ENCODE measurements at places on chromosomes 1 and 21. TPM values are rescaled to one million over a fixed set of nuclear protein-coding genes. Genes with fewer than 3 reads are reported as not detected.
A peak's percentile ranks its signal among the peaks of the same experiment; 100 is the strongest.

GRCh38 chr1:244435562-244436205 lies 16.0 kb downstream of the ADSS2 start:
- DNase-seq = no peak

DNA sequence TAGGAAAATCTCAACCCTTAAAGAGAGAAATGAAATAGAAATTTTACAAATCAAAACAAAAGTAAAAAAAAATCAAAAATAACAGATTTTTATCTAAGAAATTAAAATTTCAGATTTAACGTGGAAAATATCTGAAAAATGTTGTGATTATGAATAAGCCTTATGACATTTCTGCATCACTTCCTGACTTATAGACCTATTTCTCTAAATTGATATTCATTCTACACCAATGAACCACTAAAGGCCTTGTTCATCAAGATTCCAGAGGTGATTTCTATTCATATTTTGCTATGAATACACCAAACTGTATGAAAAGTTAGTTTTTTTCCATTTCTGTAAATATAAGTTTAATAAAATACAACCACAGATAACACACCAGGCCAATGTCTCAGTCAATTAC lies 261.5 kb downstream of the SMYD3 start:
- no peak for DNase-seq

DNA sequence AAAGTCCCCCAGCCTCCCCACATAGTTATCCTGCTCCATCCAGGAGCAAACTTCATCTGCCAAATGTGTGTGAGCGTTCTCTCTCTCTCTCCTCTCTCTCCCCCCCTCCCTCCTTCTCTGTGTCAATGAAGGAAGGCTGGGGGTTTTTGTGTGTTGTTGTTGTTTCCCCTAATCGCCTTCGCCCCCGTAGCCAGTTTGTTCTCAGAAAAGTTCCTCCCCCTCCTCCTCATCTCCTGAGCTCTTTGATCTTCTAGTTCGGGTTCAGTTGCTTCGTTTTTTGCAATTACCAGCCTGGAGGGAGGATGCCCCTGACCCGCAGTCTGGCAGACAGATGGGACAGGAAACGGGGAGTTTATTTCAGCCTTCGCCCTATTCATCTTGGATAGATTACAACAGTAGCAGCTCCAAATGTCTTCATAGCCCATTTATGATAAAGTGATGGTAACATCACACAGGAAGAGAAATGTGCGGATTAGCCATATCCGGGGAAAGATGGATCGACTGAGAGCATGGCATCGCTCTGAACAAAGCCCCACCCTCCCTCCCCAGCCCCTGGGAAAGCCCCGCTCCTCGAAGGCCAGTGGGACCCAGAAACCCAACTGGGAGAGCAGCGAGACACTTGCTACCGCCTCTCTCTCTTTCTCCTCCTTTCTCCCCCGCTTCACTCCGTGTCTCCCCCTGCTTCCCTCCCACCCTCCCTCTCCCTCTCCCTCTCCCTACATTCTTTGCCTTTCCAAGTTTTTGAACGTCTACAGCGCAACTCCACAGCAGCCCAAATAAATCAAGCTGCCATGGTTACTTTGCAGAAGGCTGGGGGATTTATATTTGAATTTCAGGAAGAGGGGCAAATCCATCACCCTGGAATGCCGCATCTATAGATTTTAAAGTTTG lies 139.7 kb upstream of the ARHGEF16 start:
- DNase-seq = peak; percentile 21

GRCh38 chr1:244952940-244953339 lies 88.6 kb upstream of the HNRNPU start:
- DNase-seq = no peak

ZNF695 gene
- 0.13 TPM for total RNA-seq

DNA sequence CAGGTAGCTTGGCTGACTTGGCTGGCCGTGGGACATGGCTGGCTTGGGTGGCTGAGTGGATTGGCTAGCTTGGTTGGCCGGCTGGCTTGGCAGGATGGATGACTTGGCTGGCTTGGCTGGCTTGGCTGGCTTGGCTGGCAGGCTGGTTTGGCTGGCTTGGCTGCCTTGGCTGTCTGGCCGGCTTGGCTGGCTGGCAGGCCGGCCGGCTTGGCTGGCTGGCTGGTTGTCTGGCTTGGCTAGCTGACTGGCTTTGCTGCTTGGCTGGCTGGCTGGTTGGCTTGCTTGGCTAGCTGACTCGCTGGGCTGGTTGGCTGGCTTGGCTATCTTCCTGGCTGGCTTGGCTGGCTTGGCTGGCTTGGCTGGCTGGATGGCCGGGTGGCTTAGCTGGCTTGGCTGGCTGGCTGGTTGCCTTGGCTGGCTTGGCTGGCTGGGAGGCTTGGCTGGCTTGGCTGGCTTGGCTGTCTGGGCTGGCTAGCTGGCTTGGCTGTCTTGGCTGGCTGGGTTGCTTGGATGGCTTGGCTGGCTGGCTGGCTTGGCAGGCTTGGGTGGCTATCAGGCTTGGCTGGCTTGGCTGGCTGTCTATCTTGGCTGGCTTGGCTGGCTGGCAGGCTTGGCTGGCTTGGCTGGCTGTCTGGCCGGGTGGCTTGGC lies 129.7 kb upstream of the FAM72C start:
- DNase-seq = peak; percentile 88

- peak; percentile 10 for DNase-seq
These were observed 6.6 kb downstream of the KRTAP10-8 start for GRCh38 chr21:44618504-44618903.

GRCh38 chr21:16587681-16588375 lies 858.0 kb downstream of the USP25 start:
- no peak for DNase-seq

DNA sequence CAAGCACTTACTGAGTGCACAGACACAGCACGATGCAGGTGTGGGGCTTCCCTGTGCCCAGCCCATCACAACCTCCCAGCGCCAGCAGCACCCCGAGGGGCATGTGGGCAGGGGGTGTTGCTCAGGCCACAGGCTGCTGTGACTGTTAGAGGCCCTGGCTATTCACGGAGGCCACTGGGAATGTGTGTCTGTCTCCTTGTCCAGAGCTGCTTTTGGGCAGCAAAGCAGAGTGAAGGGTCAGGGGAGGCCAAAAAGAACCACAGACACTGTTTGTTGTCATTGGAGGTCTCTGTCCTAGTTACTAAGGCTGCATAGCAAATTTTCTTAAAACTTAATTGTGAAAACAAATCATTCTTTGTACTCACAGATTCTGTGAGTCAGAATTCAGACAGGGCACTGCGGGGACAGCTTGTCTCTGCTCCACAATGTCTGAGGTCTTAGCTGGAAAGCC lies 49.6 kb downstream of the TNFRSF8 start:
- DNase-seq = no peak

SLC35F3 gene
- 0.58 TPM for total RNA-seq

PALMD gene
- 22.5 TPM for total RNA-seq

DNA sequence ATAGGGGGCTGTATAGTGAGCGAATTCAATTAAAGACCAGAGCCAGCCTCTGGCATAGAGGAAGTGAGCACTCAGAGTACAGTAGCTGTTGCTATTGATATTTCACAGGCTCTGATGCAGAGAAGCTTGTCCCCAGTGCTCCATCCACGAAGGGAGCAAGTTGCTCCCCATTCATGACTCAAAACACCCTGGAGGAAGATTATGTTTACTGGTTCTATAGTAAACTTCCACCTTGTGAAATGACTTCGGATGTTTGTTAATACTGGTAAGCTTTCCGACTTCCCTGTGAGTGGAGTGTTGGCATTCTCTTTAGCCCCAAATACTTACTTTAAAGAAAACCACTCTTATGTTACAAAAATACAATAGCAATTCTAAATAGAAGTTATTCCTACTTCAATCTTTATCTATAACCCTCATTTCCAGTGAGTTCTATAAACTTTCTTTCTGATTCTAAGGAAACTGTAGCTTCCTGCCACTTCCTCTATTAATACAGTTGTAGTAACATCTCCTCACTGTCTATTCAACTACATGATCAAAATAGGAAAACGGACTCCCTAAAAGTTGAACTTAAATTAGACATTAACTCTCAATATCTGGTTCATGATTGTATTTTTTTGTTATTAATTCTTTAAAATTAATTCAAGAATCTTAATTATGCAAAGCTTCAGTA lies 46.4 kb downstream of the ZNF281 start:
- DNase-seq = no peak

OXCT2 gene
- total RNA-seq = 0.55 TPM

NDC1 gene
- 15.6 TPM for total RNA-seq

SMCP gene
- not detected for total RNA-seq

DNA sequence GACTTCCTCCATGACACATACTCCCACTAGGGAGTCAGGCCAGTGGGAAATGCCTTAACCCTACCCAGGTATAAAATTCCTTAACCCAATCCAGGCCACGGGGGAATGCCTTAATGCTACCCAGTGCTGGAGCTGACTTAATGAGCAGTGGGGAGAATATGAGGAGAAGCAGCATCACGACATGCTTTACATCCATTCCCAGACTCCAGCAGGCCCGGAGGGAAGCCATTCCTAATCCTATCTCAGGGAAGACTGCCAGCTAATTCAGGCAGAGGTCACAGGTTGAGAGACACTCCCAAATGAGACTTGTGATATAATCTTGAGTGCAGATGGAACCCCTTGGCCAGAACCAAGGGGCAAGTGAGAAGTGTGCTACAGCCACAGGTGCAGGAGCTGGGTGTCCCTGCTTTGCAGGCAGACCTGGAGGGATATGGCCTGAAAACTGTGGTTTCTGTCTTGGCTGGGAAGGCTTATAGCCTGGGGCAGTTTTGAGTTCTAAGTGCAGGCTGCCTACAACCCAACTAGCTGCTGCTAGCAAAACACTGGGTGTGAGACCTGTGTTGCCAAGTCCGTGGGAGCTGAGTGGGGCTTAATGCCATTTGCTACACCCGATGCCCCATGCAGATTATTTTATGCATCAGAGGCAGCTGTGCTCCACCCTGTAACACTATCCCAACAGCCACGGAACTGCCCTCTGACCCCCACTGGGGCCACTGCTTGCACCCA lies 45.1 kb upstream of the GUCA2A start:
- DNase-seq = no peak

DNA sequence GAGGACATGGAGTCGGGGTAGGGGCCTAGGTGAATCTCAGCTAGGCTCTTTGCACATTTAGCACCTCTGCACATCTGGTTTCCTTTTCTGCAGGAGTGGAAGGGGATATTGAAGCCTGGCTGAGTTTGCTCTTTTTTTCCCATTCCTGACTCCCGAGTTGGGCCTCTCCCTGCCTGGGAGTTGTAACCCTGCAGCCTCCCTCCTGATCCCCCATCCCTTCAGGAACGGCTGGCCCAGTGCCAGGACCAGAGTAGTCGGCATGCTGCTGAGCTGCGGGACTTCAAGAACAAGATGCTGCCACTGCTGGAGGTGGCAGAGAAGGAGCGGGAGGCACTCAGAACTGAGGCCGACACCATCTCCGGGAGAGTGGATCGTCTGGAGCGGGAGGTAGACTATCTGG lies 836 bp downstream of the OLFML3 start:
- DNase-seq = no peak

DNA sequence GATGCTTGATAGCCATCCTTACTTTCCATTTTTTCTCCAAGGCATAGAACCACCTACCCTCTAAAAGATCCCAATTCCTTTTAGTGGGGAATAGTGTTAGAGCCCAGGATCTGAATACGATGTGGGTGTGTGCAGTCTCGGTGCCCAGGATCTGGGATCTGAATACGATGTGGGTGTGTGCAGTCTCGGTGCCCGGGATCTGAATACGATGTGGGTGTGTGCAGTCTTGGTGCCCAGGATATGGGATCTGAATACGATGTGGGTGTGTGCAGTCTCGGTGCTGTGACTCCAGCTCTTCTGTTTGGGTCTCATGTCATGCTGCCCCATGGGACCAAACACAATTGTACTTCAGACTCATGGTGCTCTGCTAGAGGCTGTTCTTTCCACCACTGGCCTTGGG lies 265.5 kb downstream of the TRABD2B start:
- DNase-seq = no peak

- DNase-seq = no peak
These were observed 384.7 kb upstream of the VAMP3 start for GRCh38 chr1:7386226-7387052.

DNA sequence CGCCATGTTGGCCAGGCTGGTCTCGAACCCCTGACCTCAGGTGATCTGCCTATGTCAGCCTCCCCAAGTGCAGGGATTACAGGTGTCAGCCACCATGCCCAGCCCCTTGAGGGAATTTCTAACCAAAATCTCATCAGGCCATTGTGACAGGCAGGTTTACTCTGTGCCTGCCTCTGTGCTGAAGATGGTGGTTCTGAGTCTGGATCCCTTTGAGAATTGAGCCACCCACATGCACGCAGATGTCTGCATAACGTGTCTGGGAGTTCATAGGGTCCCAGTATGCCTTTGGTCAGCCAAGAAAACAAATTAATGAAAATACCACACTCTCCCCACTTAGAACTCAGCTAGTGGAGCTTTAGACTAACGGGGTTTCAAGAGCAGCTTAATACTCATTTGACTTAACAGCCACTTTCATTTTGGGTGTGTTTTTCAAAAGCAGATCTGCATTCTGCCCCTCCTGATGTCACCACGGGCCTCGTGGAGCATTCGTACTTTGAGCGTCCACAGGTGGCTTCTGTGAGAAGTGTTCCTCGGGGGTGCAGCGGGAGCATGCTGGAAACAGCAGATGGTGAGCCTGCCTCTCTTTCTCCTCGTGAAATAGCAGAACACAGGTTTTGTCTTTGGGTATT lies 45.3 kb downstream of the DIP2A start:
- DNase-seq = no peak

DNA sequence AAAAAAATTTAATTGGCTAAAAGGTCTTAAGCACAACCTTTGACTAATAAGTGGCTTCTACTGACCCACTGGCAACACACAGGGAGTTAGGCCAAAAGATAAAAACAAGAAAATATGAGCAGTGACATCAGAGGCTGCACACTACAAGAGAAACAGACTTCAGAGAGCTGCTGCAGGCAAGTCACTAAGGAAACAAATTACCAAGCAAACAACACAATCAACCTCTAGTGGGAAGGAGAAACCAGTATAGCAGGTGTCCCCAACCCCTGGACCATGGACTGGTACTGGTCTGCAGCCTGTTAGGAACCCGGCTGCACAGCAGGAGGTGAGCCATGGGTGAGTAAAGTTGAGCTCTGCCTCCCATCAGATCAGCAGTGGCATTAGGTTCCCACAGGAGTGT lies 20.8 kb upstream of the ENSA start:
- DNase-seq = no peak

GRCh38 chr1:202283991-202284390 lies 57.7 kb downstream of the UBE2T start:
- no peak for DNase-seq

DNA sequence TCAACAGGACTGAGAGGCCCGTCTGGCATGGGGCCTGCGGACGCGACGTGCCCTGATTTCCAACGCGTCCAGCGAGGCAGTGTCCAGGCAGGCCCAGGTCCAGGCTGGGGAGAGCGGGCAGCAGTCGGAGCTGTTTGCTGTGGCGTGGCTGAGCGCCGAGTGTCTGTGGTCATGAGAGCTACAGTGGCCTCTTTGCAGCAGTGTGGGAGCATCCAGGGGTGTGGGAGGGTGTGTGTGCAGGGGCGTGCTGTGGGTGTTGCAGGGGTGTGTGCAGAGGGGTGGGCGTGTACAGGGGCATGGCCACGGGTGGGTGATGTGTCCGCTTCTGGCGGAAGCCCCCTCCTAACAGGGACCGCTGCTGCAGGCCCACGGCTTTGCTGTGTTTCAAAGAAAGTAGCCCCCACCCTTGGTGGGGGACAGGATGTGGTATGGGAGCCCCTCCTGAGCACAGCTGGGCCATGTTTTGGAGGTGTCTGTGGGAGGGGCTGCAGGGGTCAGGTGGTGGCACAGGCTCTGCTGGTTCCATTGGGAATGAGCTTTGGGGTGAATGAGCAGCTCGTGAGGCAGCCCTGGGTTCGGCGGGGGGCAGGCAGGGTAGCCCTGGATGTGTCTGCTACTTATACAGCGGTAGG lies 17.7 kb downstream of the PLCH2 start:
- DNase-seq = no peak

LIPI gene
- total RNA-seq = not detected

VWA1 gene
- total RNA-seq = 147 TPM

Measured in left lung (tissue), 14 donors.